ENCODE measurements at places on chromosomes 16 and 17.

DNA sequence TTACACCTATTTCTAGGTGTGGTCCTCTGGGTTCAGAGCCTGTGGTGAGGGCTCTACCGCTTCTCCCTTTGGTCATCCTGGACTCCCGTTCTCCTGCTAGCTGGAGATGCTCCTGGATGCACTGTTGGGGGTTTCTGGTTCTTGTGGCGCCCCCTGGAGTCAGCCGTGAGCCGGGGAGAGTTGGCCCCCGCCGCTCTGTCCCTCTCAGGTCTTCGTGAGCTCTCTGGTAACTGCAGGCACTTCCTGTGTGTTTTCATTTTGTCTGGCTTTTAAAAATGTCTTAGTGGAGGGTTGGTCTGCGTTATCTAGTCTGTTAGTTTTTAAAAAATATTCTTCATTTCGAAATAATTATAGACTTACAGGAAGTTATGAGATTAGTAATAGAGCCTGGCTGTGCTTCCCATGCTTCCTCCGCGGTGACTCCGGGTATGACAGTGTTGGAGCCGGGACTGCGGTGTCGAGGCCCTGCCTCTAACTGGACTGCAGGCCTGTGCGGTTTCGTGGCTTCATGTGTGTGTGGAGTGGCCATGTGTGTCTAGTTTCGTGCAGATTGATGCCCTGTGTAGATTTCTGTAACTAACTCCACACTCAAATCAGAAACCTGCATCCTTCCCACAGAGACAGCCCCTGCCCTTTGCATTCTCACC, 78.0 kb upstream of the ZNF750 start:
- no peak for DNase-seq

DNA sequence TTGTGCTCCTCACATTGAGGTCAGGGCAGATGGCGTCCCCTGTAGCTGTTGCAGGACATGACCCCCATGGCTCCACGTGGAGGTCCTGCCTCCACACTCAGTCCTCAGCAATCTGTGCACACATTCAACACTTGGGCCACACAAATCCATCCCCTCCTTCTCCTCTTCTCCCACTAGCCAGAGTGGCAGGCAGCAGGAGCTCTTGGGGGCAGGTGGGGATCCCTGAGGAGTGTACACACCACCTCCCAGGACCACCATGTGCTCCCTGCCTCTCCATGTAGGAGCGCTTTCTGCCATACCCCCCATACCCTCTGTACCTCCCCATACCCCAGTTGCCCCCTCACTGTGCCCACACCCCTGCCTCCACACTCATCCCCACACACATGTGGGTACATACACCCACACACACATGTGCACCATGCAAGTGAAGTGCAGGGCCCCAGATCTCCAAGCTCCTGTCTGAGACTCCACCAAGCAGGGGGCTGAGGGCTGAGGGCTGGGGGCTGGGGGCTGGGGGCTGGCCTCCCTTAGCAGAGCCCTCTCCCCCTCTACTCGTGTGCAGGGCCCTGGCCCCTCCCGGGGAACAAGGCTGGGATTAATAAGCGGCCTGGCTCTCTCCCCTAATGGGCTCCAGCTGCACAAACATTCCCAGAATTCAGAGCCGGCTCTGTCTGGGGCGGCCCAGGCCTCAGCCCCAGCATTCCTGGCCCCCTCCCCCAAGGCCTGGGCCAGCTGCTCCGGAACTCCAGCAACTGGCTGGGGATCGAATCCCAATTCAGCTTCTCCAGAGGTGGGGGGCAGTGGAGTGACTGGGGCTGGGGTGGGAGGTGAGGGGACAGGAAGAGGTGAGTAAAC, 48.2 kb upstream of the MEIOC start:
- DNase-seq = no peak

- peak; percentile 81 for DNase-seq
These were observed 92.8 kb downstream of the IRX3 start for GRCh38 chr16:54193665-54194333.

DNA sequence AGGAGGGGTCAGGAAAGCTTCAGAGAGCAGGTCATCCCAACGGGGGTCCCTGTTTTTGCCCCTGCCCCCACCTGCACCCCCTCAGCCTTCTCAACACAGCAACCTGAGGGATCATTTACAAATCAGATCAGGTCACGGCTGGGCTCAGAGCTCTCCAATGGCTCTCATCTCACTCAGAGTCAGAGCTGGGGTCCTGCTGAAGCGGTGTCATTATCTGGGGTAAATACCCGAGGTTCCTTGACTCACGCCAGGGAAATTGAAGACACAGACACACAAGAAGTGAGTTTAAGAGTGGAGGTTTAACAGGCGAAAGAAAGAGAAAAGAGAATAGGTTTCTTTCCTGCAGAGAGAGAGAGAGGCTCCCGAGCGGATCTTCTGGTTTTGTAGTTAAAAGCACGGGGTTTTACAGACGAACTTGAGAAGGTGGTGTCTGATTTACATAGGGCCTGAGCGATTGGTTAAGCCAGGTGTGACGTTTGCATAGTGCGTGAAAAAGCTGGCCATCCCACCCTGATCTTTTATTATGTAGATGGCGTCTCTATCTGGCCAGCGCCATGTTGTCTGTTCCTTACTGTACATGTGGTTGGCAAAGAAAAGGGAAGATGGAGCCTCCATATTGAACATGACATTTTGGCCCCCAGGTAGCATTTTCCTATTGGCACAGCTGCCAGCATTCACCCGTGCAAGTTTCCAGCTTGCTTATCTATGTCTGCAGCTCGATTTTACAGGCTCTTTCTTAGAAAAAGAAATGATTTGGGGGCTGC, 51.4 kb downstream of the WSB1 start:
- no peak for DNase-seq

GRCh38 chr16:2292221-2292620, 24.3 kb upstream of the RNPS1 start:
- no peak for DNase-seq

DNA sequence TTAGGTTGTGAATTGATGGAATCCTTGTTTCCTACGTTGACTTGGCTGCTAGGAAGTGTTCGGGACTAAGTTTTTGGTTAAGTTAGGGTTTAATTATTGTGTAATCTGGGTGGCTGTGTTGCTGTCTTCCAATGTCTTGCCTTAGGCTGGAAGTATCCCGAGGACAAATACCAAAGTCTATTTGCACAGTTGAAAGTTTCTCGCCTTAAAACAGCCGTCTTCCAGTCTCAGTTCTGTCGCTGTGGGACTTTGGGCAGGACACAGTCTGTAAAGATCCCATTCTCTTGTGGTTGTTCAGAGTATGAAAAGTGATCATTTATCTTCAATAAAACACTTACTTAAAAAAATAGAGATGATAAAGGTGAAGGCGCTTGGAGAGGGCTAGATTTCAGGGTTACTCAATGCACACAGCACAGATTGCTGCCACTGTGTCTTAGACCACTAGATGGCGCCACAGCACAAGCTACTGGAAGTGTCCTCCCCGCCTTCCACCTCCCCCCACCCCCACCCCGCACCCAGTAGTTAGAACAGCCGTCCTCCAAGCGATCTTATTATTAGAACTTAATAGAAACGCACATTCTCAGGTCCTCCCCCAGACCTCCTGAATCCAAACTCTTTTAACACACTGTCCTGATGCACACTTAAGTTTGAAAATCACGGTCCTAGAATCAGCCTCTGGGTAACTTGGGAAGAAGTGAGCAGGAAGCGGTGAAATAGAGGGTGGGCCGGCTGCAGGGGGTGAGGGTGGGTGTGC, 45.8 kb downstream of the AKAP1 start:
- peak; percentile 89 for DNase-seq

DNA sequence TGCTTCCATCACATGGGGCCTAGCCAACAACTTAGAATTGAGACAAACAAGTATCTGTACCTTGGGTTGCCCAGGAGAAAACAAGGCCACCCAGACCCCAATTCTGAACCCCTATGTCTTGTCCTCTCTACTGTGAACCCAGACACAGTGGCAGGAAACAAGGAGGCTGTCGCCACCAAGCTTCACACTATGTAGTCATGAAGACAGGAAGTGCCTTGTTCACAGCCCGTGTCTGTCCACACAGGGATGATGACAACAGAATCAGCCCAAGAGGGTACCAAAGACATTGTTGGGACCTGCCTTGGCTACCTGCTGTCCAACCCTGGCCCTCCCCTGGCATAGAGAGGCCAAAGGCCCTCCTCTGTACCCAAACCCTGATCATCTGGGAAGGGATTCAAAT, 84.8 kb downstream of the CDYL2 start:
- DNase-seq = no peak

- no peak for DNase-seq
These were observed 28.5 kb upstream of the EFCAB13 start for GRCh38 chr17:47295037-47295873.
